NCI-H1694 treated with DMSO at 0.1 percent for 48 hours (cell line): ENCODE measurements at places on chromosomes 2 and 18.

- DNase-seq, result no peak
These were observed 31.4 kb downstream of the GALM start for GRCh38 chr2:38697116-38697840.

DNA sequence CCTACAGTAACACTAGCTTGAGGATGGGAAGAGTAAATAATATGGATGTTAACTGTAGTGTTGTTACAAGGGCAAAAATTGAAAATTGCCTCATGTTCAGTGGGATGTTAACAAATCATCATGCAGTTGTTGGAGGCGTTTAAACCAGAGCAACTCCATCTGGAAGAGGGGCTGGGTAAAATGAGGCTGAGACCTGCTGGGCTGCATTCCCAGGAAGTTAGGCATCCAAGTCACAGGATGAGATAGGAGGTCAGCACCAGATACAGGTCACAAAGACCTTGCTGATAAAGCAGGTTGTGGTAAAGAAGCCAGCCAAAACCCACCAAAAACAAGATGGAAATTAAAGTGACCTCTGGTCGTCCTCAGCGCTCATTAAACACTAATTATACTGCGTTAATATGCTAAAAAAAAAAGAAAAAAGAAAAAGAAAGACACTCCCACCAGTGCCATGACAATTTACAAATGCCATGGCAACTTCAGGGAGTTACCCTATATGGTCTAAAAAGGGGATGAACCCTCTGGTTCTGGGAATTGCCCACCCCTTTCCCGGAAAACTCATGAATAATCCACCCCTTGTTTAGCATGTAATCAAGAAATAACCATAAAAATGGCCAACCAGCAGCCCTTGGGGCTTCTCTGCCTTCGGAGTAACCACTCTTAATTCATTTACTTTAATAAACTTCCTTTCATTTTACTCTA is 101.4 kb downstream of the MYO5B start:
- DNase-seq, result no peak

DNA sequence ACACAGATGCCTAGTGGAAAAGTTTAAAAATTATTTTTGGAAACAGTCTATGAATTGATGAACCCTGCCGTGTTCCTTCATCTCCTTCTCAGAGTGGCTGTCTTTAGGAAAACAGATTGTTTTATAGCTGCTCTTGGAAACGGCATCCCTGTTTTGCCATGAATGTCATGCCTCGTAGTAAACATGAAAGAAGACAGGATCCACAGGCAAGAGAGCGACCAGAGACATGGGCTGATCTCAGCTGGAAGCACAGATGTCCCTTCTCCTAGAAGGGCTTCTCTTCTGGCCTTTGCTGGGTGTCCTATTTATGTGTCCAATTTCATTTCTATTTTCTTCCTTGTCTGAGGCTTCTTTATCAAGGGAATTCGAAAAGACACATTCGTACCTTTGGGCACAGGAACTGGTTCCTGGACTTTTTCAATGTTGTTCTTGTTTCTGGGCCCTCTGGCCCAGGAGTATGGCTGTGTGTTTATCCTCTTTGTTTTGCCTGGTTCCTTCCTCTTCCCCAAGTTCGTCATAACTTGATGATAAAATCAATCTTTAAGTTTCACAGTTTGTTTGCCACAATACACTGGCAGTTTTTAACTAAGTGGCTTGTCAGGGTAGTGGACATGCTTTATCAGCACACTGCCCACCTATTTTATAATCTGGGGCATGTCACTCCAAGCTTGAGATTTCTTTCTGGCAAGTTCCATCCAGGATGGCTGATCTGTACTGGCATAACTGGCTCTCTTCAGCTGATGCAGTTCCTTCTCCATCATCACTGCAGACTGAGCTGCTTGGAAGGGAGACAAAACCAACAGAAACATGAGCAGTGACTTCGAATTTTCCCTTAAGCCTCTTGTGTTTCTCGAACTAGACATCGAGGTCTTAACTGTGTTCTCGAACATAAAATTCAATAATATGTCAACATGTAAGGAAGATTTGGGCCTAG is 63.2 kb upstream of the MGAT4A start:
- no peak for DNase-seq

DNA sequence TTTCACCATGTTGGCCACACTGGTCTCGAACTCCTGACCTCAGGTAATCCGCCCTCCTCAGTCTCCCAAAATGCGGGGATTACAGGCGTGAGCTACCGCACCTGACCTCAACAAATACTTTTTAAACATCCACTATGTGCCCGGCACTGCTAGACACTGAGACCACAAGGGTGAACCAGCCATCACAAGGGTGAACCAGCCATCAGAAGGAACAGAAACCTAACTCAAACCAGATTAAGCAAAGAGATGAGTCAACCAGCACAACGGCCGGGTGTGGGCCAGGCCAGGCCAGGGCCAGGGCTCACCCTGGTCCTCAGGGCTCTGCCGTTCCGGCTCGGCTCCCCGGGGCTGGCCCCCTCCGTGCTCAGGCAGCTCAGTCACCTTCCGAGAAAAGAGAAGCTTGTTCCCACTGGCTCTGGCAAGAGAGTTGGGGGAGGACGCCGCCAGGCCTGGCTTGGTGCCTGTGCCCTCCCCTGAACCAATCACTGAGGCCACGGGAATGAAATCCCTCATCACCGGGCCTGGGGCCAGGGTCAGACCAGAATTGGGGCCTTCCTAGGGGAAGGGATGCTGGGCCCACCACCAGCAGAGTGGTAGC is 4.4 kb downstream of the TEX44 start:
- DNase-seq, result no peak

- no peak for DNase-seq
These were observed 6.8 kb downstream of the MEIS1 start for GRCh38 chr2:66441581-66442320.

DNA sequence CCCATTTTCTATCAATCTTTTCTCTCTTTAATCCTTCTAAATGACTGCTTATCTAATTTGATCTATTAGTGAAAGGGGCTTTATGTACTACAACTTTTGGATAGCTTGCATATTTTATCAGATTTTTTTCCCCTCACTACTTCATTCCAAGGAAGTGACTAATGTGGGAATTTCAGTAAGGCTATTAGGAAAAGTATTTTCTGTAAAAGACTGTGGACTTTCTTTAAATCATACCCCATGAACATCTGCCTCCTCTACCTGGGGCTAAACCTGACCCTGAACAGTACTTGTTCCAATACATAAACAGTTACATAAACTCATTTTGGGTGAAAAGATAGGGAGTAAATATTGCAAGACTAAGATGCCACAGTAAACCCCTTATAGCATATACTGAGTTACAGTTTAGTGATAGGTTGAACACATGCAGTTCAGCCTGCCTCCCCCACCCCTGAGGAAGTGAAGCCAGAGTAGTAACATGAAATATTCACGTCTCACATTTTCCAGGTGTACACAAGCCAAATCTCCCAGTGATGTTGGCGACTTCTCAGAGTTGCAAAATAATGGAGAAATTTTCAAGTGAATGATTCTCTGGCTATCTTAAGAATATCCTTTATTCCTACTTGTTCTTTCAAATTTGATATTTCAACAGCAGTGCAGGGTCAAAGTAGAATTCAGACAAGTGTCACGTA is 590.9 kb upstream of the ZEB2 start:
- no peak for DNase-seq

- DNase-seq, result no peak
These were observed 20.8 kb downstream of the DOK1 start for GRCh38 chr2:74575320-74575719.

DNA sequence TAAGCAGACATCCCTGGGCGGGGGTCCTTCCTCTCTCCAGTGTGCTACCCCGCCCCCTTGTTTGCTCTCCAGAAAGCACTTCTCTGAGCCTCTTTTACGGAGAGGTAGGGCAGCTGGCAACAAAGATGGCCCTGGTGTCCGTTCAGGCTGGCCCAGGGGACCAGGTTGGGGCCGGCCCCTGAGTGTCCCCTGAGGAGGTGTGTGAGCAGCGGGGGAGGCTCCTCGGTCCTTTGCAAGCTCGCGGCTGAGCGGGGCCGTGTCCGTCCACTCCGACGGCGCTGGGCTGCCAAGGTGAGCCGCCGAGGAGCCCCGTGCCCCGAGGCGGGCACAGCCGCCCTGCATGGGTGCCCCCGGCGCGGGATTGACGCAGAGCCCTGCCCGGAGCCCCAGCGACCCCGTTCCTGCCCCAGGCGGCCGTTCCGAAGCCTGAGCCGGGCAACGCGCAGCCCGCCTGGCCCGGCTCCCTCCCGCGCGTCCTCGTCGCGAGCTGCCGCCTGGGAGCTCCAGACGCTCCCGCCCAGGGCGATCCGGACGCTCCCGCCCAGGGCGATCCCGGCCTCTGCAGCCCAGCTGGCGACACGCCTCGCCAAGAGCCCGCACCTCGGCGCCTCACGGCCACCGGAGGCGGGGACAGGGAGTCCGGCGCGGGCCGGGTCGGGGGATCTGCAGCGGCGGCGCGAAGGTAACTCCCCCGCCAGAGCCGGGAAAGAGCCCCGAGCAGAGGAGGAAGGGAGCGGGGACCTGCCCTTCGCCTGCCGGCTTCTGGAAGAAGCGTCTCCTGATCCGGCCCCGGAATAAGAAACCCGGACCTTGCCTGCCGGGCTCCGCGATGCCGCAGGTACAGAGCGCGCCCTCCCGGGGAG is at the start of gene PROKR1:
Gene PROKR1, plus strand, starts transcription at position 569 of the 863 bp plus-strand sequence. CDS start 2,243 bp downstream, outside the sequence.
- DNase-seq, result no peak

GRCh38 chr2:43005245-43005974 is 213.0 kb upstream of the HAAO start:
- no peak for DNase-seq

GRCh38 chr18:79107886-79108285 is 38.7 kb downstream of the ATP9B start:
- no peak for DNase-seq

- DNase-seq, result no peak
These were observed 7.4 kb downstream of the MIB1 start for GRCh38 chr18:21747764-21748693.

DNA sequence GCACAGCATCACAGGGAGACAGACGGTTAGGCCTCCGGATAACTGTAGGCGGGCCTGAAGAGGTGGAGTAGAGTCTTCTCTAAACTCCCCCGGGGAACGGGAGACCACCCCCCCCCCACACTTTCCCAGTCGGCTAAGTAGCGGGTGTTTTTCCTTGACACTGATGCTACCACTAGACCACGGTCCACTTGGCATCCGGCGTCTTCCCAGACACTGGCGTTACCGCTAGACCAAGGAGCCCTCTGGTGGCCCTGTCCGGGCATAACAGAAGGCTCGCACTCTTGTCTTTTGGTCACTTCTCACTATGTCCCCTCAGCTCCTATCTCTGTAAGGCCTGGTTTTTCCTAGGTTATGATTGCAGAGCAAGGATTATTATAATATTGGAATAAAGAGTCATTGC is 25.7 kb upstream of the NCL start:
- no peak for DNase-seq
